ENCODE measurements at places on chromosomes 1 and 21.

- DNase-seq: no peak
These were observed 2.2 kb downstream of the SLC19A2 start for GRCh38 chr1:169483500-169483966.

DNA sequence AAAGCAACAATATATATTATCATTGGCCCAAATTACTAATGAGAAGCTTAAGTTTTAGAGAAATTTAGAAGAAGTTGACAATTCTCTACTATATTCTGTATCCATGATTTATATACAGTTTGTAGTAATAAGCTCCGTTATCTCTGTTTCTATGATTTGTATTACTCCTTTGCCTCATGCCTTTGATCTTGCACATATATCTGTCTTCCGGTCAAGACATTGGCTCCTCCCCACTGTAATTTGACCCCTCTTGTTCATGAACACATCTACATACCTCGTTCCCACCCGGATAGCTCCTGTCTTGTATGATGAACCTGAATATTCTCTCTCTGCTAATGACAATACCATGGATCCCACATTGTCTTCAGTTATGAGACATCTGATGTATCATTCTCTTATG, 581.0 kb upstream of the RGS18 start:
- DNase-seq: no peak

- no peak for DNase-seq
These were observed 5.1 kb downstream of the PAFAH2 start for GRCh38 chr1:25992689-25993171.

DNA sequence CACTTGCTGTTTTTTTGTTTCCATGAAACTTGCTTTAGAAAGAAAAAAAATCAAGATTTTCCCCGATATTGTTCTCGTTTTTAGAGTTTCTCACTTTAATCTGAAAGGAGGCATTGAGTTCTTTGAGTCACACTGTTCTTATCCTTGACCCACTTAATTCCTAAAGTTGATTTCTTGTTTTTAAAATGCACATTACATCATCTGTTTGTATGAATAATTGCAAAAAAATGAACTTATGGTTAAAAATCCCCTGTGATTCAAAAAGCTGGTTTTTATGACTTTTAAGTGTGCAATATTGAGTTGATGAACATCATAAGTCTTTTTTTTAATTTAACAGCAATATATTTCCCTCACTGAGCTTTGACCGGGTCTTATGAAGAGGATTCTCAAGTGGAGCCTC, 131.6 kb downstream of the SNX7 start:
- no peak for DNase-seq

- no peak for DNase-seq
These were observed 105.7 kb upstream of the PLPPR5 start for GRCh38 chr1:99110140-99111041.

DNA sequence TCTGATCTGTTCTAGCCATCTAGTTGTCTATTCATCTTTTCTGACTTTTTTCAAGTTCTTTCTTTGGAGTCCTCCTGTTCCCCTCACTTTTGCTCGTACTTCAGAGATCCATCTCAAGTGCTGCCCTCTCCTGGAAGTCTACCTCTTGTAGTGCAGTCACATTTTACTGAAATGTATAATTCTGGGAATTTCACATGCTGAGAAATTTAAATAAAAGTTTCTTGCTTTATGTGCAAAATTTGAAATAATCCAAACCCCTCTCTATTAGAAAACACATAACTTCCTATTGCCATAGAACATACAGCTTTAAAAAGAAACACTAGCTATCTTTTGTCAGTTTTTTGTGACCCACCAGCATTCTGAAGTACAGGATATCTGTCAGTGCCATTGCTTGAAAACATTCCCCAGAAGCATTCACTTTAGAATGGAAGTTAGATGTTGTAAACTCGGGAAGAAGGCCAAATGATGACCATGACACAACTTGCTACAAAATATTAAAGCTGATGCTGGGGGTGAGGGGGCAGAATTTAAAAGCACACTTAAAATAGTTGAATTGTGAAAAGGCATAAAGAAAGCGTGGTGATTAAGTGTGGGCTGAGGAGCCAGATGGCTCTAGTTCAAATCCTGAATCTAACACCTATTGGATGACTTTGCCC, 22.0 kb downstream of the RLF start:
- peak; percentile 22 for DNase-seq

GRCh38 chr1:164688791-164689190, 129.8 kb downstream of the PBX1 start:
- DNase-seq: no peak

- DNase-seq: no peak
These were observed 15.6 kb upstream of the VAMP3 start for GRCh38 chr1:7755448-7755847.

Measured in CD4-positive, alpha-beta T cell treated with Interleukin-12 subunit alpha and Interleukin-12 subunit beta, for 1 hour (primary cell).